ENCODE measurements at places on chromosomes 1 and 21. TPM values are rescaled to one million over a fixed set of nuclear protein-coding genes. Genes with fewer than 3 reads are reported as not detected.

DNA sequence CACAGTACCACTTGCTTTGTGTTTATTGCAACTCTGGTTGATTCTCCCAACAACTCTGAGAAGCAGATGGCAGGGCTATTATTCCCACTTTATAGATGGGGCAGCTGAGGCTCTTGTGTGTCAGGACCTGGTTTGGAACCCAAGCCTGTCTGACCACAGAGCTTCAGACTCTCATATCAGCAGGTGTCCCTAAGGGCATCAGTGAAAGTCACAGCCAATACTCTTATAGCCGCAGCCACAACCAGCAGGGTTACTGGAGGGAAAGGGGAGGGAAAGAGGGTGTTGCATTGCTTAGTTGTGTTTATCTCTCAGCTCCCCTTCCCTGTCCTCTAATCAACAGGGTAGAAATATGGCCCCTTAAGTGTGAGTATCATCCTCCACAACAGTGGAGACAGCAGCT, 304.0 kb downstream of the RRAGC start:
- no peaks in the 10 kb centered on the region for H3K27me3 ChIP-seq
- no peak for DNase-seq
- H3K36me3 ChIP-seq = no peaks in the 10 kb centered on the region

DNA sequence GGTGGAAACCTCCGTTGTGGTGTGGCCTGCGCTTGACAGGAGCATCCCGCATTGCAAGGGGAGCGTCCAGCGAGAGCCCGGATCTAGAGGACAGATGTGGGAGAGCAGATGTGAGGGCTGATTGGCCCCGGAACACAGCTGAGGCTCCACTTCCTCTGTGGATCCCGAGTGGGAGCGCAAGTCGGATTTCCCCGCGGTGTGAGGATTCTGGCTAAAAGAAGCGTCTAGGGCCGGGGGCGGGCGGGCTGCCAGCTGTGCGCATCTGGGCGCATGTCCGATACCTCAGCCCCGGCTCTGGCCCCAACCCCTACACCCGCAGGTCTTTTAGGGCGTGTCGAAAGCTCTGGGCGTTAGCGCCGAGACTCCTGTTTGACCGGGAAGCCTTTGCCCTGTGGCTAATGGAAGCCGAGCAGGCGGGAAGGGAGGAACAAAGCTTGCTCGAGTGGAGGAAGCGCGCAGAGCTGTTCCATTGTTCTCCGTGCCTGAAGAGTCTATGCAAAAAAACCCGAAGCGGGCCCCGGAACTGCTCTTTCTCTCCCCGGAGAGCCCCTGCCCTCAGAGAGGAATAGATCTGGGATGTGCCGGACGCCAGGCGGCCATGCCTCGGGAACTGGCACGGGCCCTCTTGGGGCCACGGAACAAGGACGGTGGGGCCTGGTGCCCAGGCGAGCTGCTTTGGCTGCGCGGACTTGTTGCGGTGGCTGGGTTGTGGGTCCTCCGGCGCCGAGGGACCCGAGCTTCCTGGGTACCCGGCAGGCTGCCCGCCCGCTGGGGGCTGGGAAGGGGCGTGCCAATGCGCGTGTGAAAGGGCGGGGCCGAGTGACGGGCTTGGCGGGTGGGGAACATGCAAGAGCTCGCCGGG, 111.1 kb downstream of the NAV1 start:
- H3K27me3 ChIP-seq = no peaks in the 10 kb centered on the region
- H3K36me3 ChIP-seq = no peaks in the 10 kb centered on the region
- DNase-seq = peak; percentile 93
- H3K4me3 ChIP-seq = peak overlapping the region; percentile 55
- H3K4me1 ChIP-seq = peaks cover 8% of the 10 kb centered on the region
- H3K27ac ChIP-seq = peak overlapping the region; percentile 28

GCSAML gene
- total RNA-seq = 0.84 TPM

CNR2 gene
- 0.06 TPM for total RNA-seq

GNG4 gene
- not detected for total RNA-seq

DNA sequence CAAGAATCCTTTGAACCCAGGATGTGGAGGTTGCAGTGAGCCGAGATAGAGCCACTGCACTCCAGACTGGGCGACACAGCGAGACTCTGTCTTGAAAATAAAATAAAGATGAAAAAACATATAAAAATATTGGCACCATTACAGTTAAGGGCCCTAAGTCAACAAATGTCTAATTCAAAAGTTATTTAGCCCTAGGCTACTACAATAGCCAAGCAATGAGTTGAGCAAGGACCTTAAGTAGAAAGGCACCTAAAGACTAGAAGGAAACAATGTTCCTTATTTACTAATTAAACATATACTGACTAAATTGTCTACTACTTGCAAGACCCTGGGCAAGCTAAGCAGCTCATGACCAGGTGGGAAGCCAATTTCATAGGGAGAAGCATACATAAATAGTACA, 4.1 kb downstream of the PIK3R3 start:
- H3K4me1 ChIP-seq = no peaks in the 10 kb centered on the region
- no peaks in the 10 kb centered on the region for H3K36me3 ChIP-seq
- no peak overlapping the region for H3K27ac ChIP-seq
- H3K27me3 ChIP-seq = no peaks in the 10 kb centered on the region
- DNase-seq = no peak

NPHP4 gene
- total RNA-seq = 13.4 TPM

GRCh38 chr1:111887385-111887784, 102.1 kb downstream of the KCND3 start:
- H3K27ac ChIP-seq = no peak overlapping the region
- DNase-seq = no peak
- H3K27me3 ChIP-seq = no peaks in the 10 kb centered on the region
- no peaks in the 10 kb centered on the region for H3K36me3 ChIP-seq

MORN1 gene
- total RNA-seq = 9.8 TPM

All from left lung (tissue), 14 donors.